ENCODE measurements at places on chromosomes 6 and 20.

GRCh38 chr6:40252531-40253258 lies 318.4 kb upstream of the MOCS1 start:
- DNase-seq = no peak

GRCh38 chr6:127539272-127539671 lies 20.1 kb upstream of the MTCL3 start:
- no peak for DNase-seq

DNA sequence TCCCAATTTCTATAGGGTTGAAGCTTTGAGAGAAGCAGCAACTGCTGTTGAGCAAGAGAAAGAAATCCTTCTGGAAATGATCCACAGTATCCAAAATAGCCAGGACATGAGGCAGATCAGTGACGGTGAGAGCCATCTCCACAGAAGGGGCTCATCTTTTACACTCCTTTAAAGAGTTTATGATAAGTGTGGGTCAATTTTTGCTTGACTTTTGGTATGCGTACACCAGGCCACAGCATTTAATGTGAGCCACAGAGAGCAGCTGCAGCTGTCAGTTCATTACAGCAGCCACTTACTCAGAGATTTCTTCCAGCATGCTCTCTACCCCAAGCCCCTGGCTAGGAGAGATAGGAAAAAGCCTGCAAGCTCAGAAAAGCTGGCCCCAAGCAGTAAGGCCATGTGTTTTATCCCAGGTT lies 9.9 kb downstream of the BAG2 start:
- no peak for DNase-seq

DNA sequence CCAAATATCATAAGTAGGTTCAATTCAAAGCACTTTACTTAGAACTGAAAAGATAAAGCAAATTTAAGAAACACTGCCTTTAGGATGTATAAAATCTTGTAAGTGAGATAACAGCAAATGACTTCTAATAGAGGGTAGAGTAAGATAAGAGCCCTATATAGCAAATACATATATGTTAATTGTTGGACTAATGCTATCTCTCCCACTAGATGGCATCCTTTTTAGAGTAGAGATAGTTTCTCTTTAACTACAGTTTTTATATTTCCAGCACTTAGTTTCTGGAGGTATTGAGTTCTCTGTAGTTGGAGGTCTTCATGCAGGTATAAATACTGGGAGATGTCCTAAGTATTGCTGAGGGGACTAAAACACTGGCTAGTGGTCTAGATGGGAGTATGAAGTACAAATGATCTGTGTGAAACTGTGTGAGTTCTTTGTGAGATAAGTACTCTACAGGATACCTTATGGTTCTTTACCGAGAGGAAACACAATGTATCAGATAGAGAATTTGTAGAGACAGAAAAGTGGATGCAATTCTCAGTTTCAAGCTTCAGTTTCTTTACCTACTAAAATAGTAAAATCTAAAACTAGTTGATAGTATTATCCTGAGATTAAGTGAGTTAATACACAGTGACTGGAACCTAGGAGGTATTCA lies 399.3 kb downstream of the KHDRBS2 start:
- peak; percentile 36 for DNase-seq

- no peak for DNase-seq
These were observed 37.0 kb downstream of the VSTM2L start for GRCh38 chr20:37939701-37940560.

DNA sequence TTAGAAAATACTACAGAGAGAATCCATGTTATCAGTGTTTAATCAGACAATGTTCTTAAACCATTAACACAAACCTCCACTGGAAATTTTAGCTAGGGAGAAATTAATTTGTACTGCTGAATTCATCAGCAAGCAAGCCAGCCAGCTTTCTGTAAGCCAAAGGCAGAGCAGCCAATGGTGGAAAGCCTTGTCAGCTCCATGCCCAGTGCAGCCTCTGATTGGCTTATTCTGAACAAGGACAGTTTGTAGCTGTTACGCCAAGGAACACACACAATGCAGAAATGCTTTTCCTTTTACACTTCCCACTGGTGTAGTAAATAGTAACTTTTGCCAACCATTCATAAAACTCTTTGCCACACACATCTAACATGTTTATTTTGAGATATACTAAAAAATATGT lies 265.0 kb downstream of the TENT5A start:
- peak; percentile 4 for DNase-seq

- peak; percentile 56 for DNase-seq
These were observed 64.7 kb upstream of the GATA5 start for GRCh38 chr20:62540504-62540903.

DNA sequence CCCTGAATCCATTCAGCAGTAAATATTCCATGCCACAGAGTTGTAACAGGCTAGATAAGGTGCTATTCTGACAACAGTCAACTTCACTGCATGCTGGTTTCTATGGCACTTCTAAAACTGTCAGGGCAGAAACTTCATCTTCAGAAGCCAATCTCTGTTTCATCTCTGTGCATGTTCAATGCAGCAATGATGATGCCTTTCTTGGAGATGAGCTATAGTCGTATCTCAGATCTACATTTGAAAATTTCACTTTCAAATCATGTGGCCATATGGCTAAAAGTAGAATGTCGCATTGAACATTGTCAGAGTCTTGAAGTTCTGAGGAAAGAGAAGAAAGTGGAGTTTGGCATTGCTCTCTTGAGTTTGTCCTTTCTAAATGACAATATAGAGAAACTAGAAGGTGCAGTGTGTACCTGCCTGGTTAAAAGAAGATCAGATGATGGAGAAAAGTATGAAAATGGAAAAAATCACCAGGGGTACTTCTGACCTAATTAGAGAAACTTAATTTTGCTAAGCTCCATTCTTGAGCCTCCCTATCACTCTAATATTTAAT lies 49.0 kb upstream of the VSTM2L start:
- no peak for DNase-seq

DNA sequence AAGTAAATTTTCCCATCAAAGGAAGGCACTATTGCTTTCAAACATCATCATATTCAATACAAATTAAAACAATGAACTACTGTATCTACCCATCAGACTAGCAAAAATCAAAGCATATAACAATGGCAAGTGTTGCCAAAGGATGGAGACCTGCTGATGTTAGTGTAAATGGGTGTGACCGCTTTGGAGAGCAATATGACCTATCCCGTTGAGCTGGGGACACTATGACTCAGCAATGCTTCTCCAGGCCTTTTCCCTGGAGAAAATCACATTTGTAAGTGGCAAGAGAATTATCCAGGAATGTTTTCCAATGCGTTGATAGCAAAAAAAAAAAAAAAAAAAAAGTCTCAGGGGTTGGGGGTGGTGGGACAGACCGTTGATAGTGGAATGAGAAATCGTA lies 46.1 kb downstream of the PHACTR3 start:
- no peak for DNase-seq

DNA sequence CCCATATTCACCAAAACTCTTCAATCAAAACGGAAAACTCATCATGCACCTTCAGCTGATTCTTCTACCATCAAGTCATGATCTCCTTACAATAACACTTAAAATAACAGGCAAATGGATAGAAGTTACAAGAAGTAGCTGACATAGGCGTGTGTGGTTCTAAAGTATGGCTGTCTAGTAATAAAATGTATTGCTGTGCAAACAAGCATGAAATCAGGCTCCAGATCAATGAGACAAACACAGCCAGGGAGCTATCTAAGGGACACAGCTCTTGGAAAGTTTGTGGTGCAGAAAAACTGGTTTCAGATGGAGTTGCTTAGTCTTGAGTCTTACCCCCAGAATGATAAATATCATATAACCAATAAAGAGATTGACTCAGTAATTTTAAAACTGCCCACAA lies 434.8 kb upstream of the NOX3 start:
- DNase-seq = no peak

GRCh38 chr6:44682280-44682679 lies 294.8 kb downstream of the CDC5L start:
- no peak for DNase-seq

DNA sequence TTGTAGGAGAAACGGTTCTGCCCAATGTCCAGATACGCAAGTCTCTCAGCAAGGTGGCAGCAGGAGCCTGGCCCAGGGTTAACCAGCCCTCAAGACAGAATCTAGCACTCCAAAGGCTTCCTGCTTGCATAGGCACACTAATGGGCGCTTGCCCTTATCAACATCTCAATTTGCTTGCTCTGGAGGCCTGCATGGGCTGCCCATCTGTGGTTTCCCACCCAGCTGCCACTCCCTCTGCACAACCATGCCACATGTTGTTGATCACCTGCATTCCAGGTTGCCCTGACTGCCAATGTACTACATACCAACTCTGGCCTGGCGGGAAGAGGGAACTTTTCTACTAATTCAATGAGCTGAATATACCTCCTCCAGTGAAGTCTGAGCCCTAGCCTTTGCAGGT lies 74.6 kb downstream of the ATG5 start:
- peak; percentile 26 for DNase-seq

DNA sequence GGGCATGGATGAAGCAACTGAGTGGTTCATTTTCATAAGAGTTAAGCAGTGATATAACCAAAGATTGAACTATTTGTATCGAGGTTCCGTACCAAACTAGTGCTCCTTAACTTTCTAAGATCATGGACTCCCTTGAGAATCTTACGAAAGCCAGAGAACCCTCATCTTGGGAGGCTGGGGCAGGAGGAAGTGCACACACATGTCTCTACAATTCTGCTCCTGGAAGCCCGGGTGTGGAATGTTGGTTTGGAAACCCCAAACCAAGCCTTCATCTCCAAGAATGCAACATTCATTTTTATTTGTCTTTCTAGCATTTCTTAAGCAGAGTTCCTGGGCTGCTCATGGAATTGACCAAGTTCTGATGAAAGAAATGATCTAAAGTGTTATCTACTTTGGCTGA lies 250.5 kb upstream of the PRND start:
- no peak for DNase-seq

DNA sequence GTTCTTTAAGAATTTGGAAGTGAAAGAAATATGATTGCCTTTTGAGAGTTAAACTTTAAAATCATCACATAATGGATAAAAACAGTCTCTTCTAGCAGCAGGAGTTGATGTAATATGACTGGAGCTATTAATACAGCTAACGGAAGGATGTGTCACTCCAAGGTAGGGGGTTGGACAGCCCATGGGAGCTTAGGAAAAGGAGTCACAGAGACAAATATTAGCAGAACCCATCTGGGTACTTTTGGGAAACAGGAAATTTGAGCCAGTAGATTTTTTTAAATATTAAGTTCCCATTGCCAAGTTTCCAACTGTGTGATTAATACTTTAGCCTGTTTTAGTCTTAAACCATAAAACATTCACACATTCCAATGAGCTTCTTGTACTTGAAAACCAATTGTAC lies 164.7 kb upstream of the RIMS1 start:
- DNase-seq = no peak

GRCh38 chr6:161271343-161272030 lies 2.4 kb downstream of the AGPAT4 start:
- peak; percentile 3 for DNase-seq

- DNase-seq = no peak
These were observed 1.6 kb downstream of the SLC44A4 start for GRCh38 chr6:31877125-31877650.

DNA sequence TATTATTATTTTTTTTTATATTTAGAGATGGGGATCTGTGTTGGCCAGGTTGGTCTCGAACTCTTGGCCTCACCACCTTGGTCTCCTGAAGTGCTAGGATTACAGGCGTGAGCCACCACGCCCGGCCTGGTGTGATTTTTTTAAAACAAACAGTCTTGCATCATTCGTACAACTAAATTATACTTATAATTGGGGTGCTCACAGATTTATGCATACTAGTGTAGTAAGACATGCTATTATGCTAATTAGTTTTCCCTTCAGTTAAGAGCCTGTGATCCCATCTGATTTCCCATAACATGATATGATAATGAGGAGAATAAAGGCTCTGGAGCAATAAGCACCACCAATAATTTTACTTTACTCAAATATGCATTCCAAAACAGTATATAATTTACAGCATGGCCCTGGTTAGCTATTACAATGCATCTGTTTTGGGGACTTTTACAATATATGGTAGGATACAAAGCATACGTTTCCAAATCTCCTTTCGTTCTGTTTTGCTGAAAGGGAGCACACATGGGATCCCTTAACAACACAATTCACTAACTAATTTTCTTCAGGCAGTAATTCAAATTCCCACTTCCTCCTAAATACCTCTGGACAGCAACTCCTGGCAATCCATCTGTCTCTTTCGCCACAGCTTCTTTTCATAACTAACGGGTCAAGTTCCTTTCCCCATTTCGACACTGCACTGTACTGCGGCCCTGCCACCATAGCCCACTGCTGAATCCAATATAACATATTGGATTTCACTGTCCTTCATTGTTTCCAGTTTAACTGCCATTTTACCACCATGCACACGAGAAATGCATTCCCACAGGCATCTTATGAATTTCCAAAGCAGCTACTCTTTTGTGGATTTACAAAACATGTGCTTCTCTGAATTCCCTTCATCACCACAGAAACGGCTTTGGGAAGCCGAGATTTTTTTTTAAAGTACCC lies 1.7 kb downstream of the NUDT3 start:
- DNase-seq = peak; percentile 16

GRCh38 chr20:62982124-62983075 lies 24.4 kb downstream of the BHLHE23 start:
- no peak for DNase-seq

DNA sequence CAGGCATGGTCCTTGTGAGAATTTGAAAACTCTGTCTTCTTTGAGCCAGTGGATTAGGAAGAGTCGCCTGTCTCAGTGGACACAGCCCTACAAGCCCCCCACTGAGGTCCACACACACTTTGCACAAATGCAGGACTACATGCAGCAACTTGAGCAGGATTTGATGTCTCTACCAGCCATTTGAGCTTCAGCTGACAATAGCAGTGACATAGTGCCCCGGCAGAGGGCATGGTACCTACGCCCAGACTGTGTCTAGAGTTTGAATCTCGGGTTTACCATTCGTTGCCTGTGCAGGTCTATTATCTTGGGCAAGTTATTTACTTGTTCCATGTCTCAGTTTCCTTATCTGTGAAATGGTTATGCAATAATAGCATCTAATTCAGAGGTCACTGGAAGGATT lies 580.1 kb downstream of the TFAP2B start:
- no peak for DNase-seq

GRCh38 chr20:5696011-5696559 lies 54.1 kb upstream of the SHLD1 start:
- no peak for DNase-seq

GRCh38 chr6:41332842-41333736 lies 2.3 kb upstream of the NCR2 start:
- no peak for DNase-seq

DNA sequence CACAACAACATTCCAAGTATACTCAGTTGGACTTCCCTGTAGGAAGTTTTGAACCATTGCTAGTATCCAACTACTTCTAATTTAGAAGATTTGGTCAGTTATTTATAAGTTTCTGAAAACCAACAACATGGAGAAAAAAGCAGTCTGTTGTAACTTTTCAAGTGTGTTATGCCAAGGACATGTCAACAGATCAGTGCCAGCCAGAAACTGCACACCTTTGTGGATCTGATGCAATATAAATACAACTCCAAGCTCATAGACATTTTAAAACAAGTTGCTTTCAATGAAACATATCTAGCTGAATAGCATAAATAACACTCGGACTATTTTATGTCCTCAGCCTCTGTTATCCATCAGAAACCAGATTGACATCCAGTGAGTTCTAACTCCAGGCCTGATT lies 58.3 kb upstream of the CARMIL1 start:
- DNase-seq = no peak

GRCh38 chr6:85343428-85343827 lies 106.5 kb upstream of the NT5E start:
- DNase-seq = no peak

GRCh38 chr6:106143665-106144064 lies 57.5 kb downstream of the PRDM1 start:
- no peak for DNase-seq

Measured in GM23338 (cell line).